ENCODE measurements at places on chromosomes 11 and 22.

DNA sequence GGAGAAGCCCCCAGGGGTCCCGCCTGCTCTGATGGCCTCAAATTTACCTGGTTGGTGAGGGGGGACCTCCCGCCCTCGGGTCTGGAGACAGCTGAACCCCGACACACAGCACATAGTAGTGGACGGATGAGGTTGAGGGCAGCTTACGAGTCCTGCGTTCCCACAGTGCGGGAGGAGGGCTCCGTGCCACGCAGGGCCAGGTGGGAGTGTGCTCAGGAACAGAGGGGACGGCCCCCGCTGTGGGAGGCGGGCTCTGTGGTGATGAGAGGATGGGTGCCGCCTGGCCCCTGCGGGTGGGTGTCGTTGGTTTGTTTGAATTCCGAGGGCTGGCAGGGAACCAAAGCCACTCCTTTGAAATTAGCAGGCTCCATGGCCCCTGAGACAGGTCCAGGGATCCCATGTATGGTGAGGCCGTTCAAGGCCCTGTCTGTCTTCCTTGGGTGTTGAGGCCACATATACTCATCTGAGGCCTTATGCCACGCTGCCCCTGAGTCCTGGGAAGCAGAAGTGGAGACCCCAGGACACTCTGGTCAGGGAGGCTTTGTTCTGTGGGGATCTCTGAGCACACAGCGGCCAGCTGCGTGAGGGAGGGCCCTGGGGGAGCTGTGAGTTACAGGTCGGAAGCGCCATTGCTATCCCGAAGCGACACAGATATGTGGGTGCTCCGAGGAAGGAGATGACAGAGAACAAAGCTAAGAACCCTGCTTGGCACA, 21.9 kb downstream of the NADSYN1 start:
- DNase-seq = no peak

DNA sequence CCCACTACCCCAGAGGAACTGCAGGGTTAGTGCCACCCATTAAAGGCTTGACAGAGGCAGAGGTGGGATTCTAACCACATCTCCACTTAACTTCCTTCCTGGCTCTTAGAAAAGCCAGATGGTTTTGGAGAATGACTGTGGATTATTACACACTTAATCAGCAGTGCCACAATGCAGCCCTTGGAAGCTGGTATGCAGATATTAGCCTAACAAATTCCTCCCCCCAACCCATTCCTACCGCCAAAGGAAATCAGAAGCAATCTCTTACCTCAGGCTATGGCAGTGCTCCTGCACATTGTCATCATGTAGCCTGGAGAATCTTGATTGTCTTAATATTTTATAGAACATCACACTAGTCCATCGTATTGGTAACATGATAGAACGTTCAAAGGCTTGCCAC, 23.2 kb upstream of the NRGN start:
- DNase-seq = peak; percentile 57

GRCh38 chr11:77883775-77884174, 62.8 kb downstream of the AAMDC start:
- no peak for DNase-seq

- no peak for DNase-seq
Observed at GRCh38 chr11:113907681-113908080, 3.1 kb downstream of the HTR3B start.

GRCh38 chr11:78000193-78000592, 5.7 kb upstream of the INTS4 start:
- peak; percentile 87 for DNase-seq

Measured in dermis blood vessel endothelial cell (primary cell).